NCI-H69 (cell line): ENCODE measurements at places on chromosomes 5 and 9.

- no peak for DNase-seq
These were observed 88.1 kb downstream of the SH3TC2 start for GRCh38 chr5:148974642-148975327.

DNA sequence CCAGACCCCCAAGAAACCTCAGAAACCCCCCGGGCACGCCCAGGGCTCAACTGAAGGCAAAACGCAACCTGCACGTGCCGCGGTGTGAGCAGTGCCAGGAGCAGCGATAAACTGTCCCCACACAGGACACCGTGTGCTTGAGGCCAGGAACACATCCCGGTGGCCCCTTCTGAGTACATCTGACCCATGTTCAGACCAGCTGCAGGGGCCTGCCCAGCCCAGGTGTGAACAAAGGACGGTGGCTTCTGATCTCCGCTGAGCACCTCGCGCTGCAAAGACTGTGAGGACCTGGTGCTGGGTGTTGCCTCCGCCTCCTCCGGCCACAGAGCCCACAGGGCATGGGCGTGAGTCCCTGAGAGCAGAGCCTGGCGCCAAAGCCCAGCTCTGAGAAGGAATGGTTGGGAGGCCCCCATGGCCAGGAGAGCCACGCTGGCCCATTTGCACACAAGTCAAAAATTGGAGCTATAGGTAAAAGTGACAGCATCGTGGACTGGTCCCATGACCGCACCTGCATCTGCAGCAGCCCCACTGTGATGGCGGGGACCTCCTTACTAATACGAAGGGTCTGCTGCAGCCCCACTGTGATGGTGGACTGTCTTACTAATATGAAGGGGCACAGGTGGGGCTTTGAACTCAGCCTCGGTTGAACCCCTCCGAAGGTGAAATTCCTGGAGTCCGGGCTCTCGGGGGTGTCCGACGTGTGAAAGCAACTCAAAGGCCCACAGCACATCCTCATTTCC is 31.5 kb downstream of the NDUFS6 start:
- DNase-seq = no peak

- DNase-seq = no peak
These were observed 594.5 kb downstream of the BNC2 start for GRCh38 chr9:16275795-16276624.

- DNase-seq = peak; percentile 86
These were observed 469.4 kb downstream of the CDK5RAP2 start for GRCh38 chr9:120110520-120110919.

DNA sequence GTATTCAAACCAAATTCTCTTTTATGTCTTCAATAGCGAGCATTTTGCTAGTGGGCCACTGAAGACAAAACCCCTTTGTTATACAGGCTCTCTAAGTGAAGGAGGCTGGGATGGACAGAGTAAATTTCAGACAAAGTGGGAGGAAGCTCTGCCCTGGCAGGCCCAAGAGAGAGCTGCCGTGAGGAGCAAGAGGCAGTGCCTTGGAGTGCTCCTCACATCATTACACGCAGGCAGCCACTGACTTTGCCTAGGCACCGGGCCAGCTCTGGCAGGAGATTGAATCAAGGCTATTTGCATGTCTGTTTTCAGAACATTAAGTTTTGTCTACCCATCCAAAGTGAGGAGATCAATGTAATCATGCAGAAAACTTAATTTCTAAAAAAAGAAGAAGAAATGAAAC is 167.7 kb downstream of the CCDC192 start:
- peak; percentile 13 for DNase-seq

- DNase-seq = peak; percentile 40
These were observed 733 bp downstream of the ANGPTL2 start for GRCh38 chr9:127121628-127122175.

- peak; percentile 55 for DNase-seq
These were observed 1.2 kb downstream of the FNBP1 start for GRCh38 chr9:130041648-130042405.

- DNase-seq = no peak
These were observed 87.4 kb upstream of the ICE1 start for GRCh38 chr5:5335107-5335506.

DNA sequence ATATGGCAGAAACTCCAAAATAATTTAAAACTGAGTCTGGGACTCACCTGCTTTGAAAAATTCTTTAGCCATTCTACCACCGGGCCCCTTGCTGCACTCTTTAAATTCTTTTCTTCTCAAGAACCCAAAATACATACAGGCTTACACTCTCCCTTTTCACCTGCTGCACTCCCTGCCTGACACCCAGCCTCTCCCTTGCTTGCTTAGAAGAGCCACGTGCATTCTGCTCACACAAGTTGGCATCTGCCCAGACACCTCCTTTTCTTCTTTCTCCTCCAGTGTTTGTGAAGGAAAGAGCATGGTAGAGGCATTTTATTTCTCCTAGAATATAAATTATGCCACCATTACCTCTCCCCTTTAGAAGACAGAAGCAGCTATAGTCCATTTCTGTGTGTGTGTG is 39.0 kb upstream of the AOPEP start:
- peak; percentile 51 for DNase-seq

DNA sequence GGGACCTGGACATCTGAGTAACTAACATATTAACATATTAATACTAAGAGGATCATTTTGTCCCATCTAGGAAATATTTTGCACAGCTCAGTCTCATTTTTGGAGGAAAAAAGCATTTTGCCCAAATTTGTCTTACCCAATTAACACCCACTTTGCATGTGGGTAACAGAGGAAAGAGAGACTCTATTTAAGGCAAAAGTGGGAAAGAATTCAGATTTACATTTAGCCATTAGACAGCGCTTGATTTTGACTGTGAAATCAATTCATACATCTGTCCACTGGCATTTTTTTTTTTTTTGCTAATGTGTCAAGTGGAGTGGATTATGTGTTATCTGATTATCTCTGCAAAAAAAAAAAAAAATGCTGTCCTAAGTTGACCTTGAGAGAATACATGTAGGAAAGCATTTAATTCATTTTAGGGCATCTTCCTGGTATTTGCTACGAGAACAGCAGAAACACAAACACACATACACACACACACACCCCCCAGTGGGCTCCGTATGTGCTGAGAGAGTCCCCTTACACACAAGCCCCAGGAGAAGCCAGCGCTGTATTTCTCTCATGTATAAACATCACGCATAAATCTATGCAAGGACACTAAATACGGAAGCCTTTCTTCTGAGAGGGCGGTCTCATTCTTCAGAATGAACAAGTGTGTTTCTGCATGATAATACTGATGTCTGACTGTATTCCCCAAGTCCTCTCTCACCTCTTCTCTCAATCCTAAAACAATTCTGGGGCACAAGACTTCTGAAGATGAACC is 202.0 kb upstream of the KLF9 start:
- no peak for DNase-seq

GRCh38 chr9:84953797-84954705 is 284.5 kb downstream of the NTRK2 start:
- peak; percentile 83 for DNase-seq

DNA sequence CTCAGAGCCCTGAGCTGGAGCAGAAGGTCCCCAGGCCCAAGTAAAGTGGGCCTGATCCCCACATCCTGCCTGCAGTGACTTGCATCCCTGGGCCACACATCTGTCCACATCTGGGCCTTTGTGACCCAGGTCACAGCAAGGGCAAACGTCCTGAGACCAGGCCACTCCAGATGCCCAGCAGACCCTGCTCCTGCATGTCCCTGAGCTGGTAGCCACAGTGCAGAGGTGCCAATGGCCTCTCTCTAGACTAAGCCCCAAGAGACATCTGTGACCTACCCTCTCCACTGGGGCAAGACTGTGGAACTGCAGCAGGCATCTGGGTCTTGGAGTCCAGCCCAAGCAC is 2.5 kb downstream of the FLT4 start:
- no peak for DNase-seq

DNA sequence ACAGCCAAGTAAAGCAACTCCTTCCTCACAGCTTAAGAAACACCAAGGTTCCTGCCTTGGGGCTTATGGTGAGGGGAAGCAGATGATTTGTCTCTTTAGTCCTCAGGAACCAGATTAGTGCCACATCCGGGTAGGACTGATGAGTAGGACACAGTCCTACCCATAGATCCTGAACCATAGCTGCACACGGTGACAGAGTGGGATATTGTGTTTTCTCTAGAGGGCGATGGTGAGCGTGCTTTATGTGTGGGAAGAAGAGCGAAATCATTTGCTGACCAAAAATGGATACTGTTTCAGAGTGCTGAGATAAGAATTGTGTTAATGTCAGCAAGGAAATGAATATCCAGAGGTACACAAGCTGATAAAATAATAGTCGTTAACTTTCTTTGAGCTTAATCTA is 209.0 kb upstream of the FBXL7 start:
- no peak for DNase-seq

DNA sequence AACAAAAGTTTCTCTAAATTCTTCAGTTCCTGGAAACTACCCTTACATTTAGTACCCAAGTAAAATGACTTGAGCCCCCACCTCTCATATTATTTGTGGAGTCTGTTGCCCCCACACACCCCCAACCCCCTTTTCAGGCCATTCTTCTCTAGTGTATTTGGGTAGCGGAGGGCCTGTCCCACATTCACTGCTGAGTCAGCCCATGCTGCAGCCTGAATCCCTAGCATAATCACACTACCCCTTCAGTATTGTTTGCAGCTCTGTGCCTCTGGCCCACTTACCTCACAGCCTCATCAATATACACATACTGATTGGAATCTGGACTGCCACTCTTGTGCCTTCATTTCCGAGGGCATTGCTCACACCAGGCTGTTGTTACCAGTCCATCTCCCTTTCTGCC is 26.8 kb downstream of the RGS7BP start:
- peak; percentile 47 for DNase-seq

DNA sequence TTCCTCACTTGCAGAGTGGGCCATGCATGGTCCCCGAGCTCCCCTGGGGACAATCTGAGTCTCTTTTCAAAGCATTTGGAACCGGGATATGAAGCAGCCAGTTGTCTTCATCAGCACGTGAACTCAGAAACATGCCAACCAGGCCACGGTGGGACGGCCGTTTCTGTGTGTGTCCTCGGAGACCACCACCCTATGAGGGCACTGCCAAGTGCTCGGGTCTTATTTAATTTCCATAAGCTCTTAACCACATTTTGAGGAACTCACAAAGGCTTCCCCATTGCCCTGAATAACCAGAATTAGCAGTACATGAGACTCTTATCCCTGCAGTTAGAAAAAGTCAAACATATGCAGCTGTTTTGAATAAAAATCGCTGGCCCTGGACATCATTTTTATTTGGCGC is 60.1 kb downstream of the OTULIN start:
- no peak for DNase-seq

DNA sequence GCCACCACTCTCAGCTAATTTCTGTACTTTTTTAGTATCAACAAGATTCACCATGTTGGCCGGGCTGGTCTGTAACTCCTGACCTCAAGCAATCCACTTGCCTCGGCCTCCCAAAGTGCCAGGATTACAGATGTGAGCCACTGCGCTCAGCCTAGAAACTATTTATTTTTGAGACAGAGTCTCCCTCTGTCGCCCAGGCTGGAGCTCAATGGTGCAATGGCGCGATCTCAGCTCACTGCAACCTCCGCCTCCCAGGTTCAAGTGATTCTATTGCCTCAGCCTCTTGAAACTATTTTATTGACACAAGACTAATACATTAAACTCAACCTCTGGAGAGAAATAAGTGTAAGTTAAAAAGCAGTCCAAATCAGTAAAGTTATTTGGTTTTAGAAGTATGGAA is 34.0 kb downstream of the IL6ST start:
- DNase-seq = no peak

DNA sequence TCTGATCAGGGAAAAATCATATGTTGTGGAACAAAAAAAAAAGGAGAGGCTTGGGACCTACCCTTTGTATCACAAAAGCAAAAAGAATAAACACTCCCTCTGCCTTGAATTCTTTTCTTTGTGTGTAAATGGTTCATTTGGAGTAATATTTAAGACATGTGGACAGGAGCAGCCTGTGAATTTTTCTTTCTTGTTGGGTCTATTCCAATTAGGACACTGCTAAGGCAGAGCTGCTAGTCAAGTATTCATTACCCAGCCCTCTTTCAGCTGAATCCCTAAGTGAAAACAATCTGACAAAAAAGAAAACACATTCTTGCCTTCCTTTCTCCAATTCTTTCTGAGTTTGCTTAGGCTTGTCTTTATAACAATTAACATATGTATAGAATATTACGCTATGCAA is 330.0 kb downstream of the EBF1 start:
- no peak for DNase-seq

DNA sequence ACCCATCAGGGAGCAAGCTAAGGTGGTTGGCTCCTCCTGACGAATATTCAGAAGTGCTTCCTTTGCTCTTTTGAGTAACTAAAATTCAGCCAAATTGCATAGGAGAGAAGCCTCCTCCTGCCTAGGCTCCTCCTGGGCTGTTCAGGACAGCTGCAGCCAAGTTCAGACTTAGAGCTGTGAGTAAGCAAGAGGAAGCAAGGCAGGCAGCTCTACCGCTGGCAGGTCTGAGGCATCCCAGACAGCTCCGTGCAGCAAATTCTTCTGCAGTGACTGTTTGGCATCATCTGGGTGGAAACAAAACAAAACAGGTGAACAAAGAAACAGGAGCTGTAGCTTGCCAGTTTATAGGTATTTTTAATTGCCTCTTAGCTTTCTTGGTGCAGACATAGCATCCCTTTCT is 421.0 kb downstream of the GADD45G start:
- no peak for DNase-seq

DNA sequence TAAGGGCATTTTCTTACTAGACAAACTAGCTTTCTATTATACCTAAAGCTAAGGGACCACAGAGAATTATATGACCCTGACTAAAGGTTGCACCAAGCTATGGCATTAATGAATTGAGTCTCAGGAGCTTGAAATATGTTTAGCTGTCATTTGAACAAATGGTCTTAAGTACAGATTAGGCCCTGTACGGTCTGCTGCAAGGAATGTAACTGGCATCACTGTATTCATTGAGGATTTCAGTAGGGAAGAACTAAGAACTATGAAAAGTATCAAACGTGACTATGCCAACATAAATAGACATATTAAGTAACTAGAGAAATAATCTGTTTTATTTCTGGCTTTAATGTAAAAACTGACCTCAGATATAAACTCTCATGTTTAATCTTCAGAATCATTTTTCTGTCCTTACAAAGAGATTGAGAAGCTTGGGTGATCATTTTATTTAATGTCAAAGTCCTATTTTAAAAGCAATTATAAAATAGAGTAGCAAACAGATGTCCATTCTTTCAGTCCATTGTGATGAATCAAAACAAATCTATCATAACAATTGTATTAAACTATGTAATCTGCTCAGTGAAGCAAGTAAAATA is 845.9 kb downstream of the MAT2B start:
- DNase-seq = peak; percentile 53

DNA sequence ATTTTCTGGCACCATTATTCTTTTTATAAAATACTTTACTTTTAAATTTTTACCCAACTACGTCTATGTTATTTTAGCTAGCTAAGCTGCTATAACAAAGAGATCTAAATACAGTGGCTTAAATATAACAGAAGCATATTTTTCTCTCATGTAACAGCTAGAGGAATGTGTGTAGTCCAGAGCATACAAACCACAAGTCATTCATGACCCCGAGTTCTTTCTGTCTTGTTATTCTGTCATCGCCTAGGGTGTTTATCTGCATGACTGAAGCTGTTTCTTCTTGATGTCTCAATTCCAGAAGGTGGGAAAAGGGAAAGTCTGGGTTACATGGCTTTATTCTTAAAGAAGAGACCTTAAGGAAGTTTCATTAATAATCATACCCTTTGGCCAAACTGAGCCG is 136.9 kb upstream of the RFX3 start:
- no peak for DNase-seq

GRCh38 chr5:119021149-119021732 is 32.9 kb upstream of the DTWD2 start:
- DNase-seq = peak; percentile 65

- DNase-seq = no peak
These were observed 2.6 kb downstream of the CDK9 start for GRCh38 chr9:127788337-127789011.

GRCh38 chr5:26649000-26649399 is 389.4 kb downstream of the CDH9 start:
- peak; percentile 7 for DNase-seq
